Dorsolateral prefrontal cortex (tissue), 122 donors: ENCODE measurements at places on chromosomes 5 and 9. TPM values are rescaled to one million over a fixed set of nuclear protein-coding genes. Genes with fewer than 3 reads are reported as not detected.

SLF1 gene
- 21.2 TPM for total RNA-seq

DNA sequence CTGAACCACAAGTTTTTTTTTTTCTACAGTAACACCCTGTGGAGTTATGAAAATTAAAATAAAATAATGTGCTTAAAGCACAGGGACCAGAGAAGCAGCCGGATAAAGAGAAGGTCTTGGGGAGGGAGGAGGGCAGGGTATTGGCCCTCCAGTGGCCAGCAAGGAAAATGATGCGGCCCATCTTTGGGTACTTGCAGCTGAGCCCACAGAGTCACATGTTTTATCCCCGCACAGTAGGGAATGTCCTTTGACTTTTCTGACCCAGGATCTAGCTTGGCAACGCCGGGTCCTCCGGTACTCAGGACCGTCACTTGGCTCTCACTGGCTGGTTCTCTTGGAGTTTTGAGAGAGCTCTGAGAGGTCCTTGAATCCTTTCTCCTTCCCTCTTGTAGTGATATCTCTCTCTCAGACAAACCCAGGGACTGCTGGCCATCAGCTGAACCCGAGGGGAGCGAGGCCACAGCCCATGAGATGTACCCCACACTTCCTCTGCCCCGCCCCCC, 35.3 kb upstream of the HSPA9 start:
- peak; percentile 20 for DNase-seq

- DNase-seq = no peak
Observed at GRCh38 chr9:101397746-101398067, 711 bp downstream of the MRPL50 start.

DNA sequence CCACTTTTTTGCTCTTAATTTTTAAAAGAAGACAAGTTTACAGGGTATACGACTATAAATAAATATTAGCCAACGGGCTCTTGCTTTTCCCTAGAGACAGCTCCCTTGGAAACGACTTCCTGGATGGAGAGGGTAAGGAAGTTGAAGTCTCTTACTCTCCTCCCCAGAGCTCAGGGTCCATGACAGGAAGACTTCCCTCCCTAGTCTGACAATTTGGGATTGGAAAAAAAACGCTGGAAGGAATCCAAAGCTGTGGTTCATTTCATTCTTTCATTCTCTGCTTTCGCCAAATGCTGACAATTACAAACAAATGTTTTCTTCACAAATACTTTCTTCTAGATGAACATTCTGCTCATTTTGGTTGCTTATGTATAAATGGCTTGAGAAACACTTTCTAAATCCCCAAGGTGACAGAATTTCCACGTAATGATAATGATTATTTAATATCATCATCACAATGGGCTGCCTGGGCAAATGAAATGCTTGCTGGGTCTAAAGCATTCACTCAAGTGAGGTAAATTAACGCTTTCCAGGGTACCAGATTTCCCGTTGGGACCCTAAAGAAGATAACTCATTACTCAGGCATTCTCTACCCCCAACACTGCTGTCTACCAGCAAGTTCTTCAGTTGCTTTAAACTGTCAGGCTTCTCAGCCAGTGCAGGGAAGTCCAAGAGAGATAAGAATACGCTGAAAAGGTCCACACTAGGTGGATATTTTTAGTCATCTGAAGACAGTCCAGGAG, 139.8 kb upstream of the SLC30A5 start:
- no peak for DNase-seq

GRCh38 chr9:82882748-82883147, 180.2 kb downstream of the RASEF start:
- DNase-seq = no peak

CDKN2B gene
- 3.0 TPM for total RNA-seq

TMOD1 gene
- 22.9 TPM for total RNA-seq

DNA sequence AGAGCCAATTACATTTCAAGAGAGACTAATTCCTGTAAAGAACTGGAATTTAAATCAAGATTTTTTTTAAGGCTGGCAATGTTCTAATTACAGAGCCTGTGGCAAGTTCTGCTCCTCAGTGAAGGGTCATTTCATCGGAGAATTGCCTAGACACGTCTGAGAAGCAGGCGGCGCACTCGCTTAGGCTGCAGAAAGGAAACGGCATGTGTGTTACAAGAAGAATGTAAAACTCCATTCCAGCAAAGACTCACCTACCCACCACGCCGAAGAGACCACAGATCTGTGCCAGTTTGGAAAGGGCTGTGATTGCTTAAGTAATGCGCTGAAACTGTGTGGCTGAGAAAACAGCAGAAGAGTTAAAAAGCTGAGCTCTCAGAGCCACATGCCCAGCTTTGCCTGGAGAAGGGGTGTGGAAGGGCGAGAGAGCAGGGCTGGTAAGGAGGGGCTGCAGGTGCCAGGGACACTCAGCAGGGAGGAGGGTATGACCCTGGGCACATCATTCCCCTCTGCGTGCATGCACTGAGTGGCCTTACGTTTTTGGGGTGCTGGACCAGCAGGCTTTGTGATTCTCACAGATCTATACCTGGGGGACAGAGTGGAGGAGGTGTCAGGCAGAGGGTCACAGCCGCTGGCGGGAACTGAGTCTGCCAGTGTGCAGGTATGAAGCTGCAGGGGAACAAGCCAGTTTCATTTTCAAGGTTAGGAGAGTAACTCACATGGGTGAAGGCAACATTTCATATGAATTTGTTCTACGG, 17.8 kb upstream of the SLC25A51 start:
- no peak for DNase-seq

- DNase-seq = no peak
Observed at GRCh38 chr5:54753034-54753433, 232.4 kb downstream of the ESM1 start.

CAMLG gene
- total RNA-seq = 43.9 TPM

DNA sequence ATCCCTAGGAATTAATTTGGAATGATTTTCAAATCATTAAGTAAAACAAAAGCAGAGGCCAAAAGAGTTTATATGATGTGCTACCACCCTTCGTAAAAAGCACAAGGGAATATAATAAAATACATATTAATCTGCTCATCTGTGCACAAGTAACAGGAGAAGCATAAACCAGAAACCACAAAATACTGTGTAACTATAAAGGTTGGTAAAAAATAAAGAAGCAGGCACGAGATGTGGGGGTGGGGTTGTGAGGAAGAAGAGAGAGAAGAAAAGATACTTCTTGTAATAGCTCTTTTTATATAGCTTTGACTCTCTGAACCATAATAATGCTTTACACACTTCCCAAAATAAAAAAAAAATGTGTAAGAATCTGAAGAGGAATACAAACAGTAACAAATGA, 214.9 kb upstream of the EFNA5 start:
- DNase-seq = no peak

ACTBL2 gene
- total RNA-seq = not detected

ZMYND19 gene
- 24.4 TPM for total RNA-seq

DNA sequence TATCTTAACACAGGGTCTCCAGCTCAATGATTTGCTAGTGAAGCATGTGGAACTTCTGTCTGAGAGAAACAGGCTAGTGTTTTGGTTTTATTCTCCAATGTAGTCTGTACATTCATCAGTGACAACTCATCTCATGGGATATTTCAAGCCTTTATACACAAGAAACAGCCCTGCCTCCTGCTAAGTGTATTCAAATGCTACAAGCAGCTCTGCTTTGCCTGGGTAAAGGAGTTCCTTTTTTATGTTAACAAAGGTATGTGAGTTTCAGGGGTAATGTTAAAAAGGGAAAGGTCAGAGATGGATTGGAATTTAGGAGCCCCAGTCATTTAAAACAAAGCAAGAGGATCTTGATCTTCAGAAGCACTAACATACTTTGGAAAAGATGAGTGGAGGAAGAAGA, 498.7 kb downstream of the ISL1 start:
- DNase-seq = no peak

IL17B gene
- not detected for total RNA-seq

GRCh38 chr9:137252555-137253506, 1.7 kb downstream of the STPG3 start:
- DNase-seq = no peak

KCTD16 gene
- total RNA-seq = 69.3 TPM

- DNase-seq = peak; percentile 44
Observed at GRCh38 chr5:108101821-108102220, 280.1 kb downstream of the FBXL17 start.

DNA sequence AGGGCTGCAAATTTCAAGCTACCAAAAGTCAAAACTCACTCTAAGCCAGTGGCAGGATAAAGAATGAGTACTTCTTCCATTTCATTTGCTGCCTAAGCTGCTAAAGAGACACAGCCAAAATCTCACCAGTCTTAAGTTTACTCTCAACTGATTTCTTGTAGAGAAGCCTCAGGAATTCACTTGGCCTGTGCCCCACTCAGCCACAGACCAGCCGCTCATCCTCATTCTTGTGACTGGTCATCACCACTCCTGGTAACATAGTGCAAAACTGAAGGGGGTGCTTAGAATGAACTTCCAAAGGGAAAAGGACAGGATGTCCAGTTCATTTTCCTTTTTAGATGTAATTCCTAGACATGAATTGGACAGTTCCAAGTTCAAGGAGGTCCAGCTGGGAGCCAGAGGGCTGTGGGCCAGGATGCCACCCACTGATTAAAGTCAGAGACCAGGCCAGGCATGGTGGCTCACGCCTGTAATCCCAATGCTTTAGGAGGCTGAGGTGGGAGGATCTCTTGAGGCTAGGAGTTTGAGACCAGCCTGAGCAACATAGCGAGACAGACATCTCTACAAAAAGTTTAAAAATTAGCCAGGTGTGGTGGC, 72.7 kb upstream of the RANBP3L start:
- DNase-seq = no peak

DNA sequence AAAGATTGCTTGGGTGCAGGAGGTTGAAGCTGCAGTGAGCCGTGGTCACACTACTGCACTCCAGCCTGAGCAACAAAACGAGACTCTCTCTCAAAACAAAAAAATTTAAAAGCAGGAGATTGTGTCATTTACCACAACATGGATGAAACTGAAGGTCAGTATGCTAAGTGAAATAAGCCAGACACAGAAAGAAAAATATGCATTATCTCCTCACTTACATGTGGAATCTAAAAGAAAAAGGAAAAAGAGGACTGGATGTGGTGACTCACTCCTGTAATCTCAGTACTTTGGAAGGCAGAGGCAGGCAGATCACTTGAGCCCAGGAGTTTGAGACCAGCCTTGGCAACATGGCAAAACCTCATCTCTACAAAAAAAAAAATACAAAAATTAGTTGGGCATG, 146.8 kb upstream of the DAPK1 start:
- no peak for DNase-seq

DNA sequence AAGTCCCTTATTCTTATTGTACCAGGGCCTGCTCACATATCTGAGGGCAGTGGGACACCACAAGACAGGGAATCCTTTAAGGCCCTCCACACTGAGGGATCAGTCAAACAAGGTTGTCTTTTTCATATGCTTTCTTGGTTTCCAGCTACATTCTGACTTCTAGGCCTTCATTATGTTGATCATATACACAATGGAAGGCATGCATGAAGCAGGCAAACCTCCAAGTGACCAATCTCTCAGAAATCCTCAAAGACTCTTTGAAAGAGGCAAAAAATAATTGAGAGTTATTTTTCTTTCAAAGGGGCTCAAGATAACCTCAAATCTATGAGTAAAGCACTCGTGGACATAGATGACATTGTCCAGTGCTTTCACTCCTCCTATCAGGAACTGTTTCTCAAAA, 1195.9 kb upstream of the ACO1 start:
- no peak for DNase-seq

MARVELD2 gene
- total RNA-seq = 3.8 TPM

CDO1 gene
- 36.7 TPM for total RNA-seq

DNA sequence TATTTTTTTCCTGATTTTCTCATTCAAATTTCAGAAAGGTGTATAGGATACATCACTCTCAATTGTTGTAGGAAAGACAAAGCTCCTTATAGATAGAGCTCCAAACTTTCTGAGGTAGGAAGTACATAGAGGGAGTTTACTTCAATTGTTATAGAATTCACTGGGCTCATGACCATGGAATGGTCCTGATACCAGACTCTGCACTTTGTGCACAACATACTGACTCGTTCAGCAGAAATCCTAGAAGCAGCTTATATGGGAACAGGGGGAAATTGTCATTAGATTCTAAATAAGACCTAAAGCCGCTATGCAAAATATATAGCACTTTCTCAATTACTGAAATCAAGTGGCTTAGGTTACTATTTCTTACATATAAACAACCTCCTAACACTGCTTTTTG, 240.5 kb upstream of the TUSC1 start:
- no peak for DNase-seq

GRCh38 chr9:80049096-80049782, 477.5 kb downstream of the TLE4 start:
- DNase-seq = no peak

IFNB1 gene
- not detected for total RNA-seq

- DNase-seq = no peak
Observed at GRCh38 chr5:130035388-130035787, 131.1 kb downstream of the CHSY3 start.

GRCh38 chr5:118211606-118212005, 776.7 kb downstream of the DTWD2 start:
- no peak for DNase-seq

TIMD4 gene
- 0.32 TPM for total RNA-seq

GRIA1 gene
- total RNA-seq = 77.1 TPM

DNA sequence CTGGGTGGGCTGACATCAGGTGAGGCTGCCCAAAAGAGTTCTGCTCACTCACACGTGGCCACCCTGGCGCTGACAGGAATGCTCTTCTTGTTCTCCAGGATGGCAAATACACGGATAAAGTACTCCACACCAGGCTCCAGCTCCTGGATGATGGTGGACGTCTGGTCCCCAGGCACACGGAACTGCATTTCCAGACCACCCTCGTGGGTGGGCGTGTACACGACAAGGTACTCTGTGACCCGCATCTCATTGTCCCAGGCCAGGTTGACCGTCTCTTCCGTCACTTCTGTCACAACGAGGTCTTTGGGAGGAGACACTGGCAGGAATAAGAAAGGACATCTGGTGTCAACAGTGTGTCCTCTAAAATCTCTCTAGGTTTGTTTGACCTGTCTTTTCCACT, 33.8 kb downstream of the TNC start:
- DNase-seq = no peak

NR5A1 gene
- total RNA-seq = not detected

SLC1A3 gene
- 591 TPM for total RNA-seq
